ENCODE measurements at places on chromosomes 16 and 17.

GRCh38 chr17:72946156-72946555 is 146.3 kb downstream of the SLC39A11 start:
- DNase-seq, result no peak

DNA sequence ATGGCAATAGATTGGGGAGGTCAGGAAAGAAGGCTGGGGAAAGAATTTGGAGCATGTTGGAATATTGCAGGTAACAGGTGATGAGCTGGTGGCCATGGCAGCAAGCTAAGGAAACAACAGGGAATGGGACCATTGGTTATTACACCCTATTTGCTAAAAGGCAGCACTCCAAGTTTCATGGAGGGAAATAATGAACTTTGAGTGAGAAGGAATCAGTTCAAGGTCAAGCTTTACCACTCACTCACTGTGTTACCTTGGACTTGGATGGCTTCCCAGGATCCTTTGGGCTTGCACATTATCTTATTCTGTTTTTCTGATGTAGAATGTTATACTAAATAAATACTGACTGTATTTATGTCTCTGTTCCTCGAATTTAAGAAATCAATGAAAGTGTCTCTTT is 792.8 kb upstream of the CDH8 start:
- DNase-seq, result no peak

- no peak for DNase-seq
Observed at GRCh38 chr16:60170196-60170595, 1436.1 kb upstream of the GOT2 start.

DNA sequence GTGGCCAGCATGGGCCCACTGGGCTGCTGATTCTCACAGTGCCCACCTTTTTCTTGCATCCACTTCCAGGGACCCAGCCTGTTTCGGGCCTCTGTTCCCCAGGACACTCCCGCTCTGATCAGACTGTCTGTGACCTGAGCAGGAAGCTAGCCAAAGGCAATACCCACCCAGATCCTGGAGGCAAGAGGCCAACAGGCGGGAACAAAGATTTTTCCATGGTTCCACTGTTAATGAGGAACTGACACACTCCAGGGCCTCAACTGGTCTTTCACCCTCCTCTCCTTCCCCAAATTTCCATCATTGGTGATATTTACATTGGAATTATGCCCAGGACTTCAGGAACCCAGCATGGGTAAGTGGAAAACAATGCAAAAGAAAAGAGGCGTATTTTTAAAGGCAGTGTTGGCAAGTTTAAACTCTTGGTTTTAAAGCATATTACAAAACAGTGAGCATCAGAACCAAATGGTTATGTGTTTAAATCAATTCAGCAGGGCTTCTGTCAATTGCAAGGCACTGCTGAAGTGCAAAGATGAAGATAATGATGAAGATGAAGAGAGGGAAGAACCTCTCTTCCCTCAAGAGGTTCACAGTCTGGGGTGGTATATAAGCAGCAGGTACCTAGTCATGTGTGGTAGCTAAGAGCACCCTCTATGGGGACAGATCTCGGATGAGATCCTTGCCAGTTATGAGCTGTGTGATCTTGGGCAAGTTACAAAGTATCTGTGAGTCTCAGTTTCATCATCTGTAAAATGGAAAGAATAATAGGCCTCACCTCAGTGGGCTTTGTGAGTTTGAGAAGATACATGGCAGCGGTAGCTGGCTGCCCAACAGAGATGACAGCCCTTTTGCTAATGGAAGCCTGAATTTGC is 14.4 kb upstream of the ATP2A3 start:
- no peak for DNase-seq

GRCh38 chr17:63985387-63986140 is 12.6 kb upstream of the PRR29 start:
- no peak for DNase-seq

GRCh38 chr17:35907691-35908090 is 22.9 kb downstream of the RDM1 start:
- no peak for DNase-seq

DNA sequence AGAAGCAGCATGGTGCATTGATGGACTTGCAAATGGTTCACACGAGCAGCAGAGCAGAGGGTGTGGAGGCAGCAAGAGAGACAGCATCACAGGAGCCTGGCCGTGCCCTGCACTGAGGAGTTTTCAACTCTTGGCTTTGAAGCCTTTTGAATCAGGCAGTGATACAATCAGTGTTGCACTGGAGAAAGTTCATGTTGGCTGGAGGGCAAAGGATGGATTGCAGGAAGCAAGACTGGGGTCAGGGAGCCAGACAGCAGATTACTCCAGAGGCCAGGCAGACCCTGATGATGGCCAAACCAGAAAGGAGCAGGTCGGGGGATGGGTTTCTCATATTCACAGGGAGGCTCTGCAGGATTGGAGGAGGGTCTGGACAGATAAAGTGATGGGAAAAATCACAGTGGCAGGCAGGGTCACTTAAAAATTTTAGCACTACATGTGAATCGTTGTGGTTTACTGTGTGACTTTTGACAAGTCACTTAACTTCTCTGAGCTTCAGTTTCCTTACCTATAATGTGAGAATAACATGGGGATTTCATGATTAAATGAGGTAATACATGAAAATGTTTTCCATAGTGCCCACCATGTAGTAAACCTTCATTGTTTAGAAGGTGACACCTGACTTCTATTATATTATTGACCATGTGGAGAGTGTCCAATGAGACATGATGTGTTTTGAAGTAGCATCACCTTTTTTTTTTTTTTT is 125.3 kb downstream of the SALL1 start:
- DNase-seq, result no peak

- DNase-seq, result peak; percentile 68
Observed at GRCh38 chr16:21158208-21159110, at the start of gene LDAF1. LDAF1 (plus strand) TSS chr16:21158674; CDS start chr16:21161183, 2,509 bp downstream.

GRCh38 chr16:69610356-69610755 is 44.6 kb downstream of the NFAT5 start:
- no peak for DNase-seq

All from stromal cell of bone marrow (primary cell).